ENCODE measurements at places on chromosomes 7 and 10. TPM values are rescaled to one million over a fixed set of nuclear protein-coding genes. Genes with fewer than 3 reads are reported as not detected.

DNA sequence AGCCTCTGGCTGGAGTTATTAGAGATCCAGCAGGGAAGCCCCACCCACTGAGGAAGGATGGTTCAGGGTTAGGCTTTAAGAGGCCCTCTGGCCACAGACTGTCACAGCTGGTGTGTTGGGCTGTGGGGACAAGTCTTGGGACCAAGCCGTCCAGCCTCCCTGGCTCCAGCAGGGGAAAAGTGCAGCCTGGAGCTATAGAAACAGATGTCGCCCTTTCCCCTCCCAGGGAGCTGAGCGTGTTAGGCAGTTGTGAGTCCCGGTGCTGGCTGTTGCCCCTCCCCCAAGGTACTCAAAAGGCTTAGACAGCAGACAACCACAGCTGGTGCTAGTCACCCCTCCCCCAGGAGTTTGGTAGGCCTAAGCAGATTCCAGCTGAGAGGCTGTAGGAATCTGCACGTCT is 143.4 kb downstream of the TMEM168 start:
- no peak for DNase-seq

The CXCL12 gene
- total RNA-seq, result 322 TPM

- no peak for DNase-seq
These were observed 61.3 kb upstream of the BICC1 start for GRCh38 chr10:58451193-58451889.

DNA sequence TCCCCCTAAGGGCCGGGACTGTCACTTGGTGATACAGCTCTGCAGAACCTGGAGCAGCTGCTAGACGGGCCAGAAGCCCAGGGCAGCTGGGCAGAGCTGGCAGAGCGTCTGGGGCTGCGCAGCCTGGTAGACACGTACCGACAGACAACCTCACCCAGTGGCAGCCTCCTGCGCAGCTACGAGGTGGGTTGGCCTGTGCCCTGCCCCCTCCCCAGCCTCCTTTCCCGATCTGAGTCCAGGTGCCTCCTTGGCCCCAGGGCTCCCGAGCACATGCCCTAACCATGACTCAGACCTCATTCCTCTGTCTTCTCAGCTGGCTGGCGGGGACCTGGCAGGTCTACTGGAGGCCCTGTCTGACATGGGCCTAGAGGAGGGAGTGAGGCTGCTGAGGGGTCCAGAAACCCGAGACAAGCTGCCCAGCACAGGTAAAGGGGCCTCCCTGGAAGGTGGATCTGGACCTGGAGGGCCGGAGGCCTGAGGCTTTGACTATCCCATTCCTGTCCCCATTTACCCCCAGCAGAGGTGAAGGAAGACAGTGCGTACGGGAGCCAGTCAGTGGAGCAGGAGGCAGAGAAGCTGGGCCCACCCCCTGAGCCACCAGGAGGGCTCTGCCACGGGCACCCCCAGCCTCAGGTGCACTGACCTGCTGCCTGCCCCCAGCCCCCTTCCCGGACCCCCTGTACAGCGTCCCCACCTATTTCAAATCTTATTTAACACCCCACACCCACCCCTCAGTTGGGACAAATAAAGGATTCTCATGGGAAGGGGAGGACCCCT is 6.4 kb downstream of the NFKB2 start:
- no peak for DNase-seq

The C10orf53 gene
- total RNA-seq, result not detected

The CDC14C gene
- not detected for total RNA-seq

Data from aorta (tissue), 5 donors.